ENCODE measurements at places on chromosomes 3 and 15.
A peak's percentile ranks its signal among the peaks of the same experiment; 100 is the strongest.

DNA sequence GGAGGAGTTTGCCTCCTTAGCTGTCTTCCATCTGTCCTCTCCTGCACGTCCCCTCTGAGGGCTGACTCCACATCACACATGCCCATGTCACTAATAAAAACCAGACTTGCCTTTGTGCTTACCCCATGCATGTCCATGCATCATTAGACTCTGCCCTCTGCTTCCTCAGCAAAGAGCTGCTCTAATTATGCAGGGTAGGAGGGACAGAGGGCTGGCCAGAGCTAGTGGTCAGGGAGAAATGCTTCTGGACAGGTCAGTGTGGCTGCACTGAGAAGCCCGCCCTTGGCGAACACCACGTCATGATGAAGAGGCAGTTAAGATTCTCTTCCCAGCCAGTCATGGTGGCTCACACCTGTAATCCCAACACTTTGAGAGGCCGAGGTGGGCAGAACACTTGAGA, 8.9 kb downstream of the CA12 start:
- no peak for DNase-seq

GRCh38 chr15:46441294-46442062, 806.6 kb downstream of the SQOR start:
- DNase-seq = no peak

DNA sequence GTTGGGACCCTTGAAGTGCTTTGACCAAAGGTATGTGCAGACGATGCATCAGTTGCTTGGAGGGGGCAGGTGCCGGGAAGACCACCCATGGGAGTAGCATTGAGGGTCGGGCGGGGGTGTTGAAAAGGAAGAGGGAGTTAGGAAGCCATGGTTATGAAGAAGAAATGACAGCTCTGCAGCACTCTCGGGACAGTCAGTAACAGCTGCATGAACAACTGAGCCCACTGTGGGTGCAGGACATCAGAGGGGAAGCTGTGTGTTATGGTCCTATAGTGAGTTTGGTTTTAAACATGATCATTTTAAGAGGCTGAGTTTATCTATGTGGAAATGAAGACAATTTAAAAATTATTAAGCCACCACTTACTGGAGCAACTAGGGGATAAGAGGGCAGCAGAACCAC, 17.6 kb downstream of the ST8SIA2 start:
- no peak for DNase-seq

GRCh38 chr15:85412956-85413854, 32.8 kb downstream of the AKAP13 start:
- DNase-seq = peak; percentile 75

DNA sequence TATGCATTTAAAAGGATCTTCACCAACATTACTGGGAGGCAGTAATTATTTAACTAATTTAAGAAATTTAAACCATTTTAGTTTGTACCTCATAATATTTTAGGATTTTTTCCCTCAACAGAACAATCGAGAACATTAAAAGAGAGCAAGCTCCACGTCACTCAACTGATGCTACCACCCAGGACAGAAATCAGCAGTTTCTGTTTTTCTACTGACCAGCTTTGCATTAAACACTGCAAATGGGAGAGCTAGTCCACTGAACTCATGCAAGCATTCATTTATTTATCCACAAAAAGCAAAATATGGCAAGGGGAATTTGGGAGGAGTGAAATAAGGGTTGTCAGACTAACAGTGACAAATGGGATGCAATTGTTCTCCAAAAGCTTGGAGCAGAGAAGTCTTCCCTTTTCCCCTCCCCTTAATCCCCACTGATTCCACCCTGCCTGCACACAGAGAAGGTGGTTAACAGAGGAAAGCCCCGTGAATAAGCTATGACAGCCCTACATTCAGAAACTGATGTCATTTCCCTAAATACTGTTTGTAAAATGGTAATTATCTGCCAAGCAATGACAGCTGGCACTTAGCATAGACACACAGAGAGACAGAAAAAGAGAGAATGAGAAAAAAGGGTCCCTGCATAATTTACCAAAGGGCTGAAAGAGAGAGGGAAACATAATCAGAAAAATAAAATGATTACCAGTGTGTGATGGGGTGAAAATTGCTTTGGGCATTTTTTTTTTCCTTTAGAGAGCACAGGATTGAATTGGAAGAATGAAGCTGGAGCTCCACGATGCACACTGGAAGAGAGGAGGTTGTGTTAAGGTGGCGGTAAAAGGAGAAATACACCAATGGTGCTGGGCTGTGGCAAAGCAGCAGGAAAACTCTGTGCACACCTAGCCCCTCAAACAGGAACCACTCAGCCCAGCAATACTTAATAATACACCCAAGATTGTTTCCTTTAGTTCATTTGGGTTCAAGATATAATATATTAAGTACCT, 777.4 kb downstream of the TUSC7 start:
- DNase-seq = no peak

Data from stimulated activated naive CD8-positive, alpha-beta T cell treated with anti-CD3 and anti-CD28 coated beads, Interleukin-15, Interleukin-2, amounts not matched to agents 100 U/mL and 50 U/mL, for 24 hours (primary cell).